Right lung (tissue), 10 donors: ENCODE measurements at places on chromosomes 7 and 10. TPM values are rescaled to one million over a fixed set of nuclear protein-coding genes. Genes with fewer than 3 reads are reported as not detected.
A peak's percentile ranks its signal among the peaks of the same experiment; 100 is the strongest.

FAM149B1 gene
- polyA plus RNA-seq, result 53.0 TPM

FANK1 gene
- 9.2 TPM for polyA plus RNA-seq

TMEM229A gene
- 1.0 TPM for polyA plus RNA-seq

MBL2 gene
- 0.07 TPM for polyA plus RNA-seq

HERPUD2 gene
- 32.2 TPM for polyA plus RNA-seq

CCDC172 gene
- polyA plus RNA-seq, result not detected

SH2D4B gene
- polyA plus RNA-seq, result 0.22 TPM

ING3 gene
- polyA plus RNA-seq, result 36.8 TPM

SPDYE16 gene
- polyA plus RNA-seq, result 3.1 TPM

ATRNL1 gene
- polyA plus RNA-seq, result 5.6 TPM

C10orf90 gene
- 16.3 TPM for polyA plus RNA-seq

OR6V1 gene
- not detected for polyA plus RNA-seq

NUTM2B gene
- 1.4 TPM for polyA plus RNA-seq

C7orf33 gene
- not detected for polyA plus RNA-seq

- no peak for DNase-seq
These were observed 58.3 kb upstream of the DOCK1 start for GRCh38 chr10:126846959-126847358.

DNA sequence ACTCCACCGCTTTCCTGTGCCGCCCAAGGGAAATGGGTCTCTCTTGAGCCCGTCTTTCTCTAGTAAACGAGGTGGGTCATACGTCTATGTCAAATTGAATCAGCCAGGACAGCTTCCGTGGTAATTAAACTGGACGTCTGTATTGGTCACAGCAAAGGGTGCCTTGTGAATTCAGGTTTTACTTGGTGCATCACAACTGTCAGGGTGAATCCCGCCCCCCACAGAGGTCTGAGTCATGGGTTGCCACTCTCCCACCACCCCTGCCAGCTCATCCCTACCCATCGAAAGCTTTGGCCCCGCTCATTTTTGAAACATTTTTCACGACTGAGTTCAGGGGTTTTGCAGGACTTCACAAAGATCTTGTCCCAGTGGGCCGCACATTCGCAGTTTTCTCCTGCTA is 8.0 kb upstream of the SP8 start:
- DNase-seq, result no peak

DNA sequence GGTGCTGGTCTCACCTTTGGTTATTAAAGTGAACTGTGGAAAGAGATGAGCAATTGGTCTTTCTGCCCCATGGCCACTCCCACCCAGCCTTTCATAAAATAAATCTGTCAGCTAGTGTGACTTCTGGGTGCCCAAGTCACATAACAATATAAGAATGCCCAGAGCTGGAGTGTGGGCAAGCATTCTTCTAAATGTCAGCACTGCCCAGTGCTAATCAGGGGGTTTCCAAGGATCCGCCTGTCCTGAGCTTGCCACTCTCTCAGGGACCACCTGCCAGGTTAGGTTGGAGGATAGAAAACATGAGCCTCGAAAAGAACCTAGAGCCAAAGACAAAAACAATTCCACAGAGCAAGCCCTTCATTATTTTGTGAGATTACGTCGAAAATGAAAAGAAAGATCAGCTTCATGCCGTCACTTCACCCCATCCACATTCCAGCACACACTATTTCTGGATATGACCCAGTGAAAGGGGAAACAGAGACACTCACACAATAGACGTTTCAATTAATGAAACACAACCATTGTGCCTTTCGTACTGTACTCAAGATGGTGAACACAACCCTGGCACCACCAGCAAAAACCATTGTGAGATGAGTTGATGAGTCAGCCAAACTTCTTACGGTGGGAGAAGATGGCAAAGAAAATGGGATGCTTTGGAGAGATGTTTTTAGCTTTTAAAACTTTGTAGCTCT is 30.8 kb downstream of the SCRN1 start:
- no peak for DNase-seq

- no peak for DNase-seq
These were observed 424.0 kb downstream of the EXOC4 start for GRCh38 chr7:133676805-133677370.

DNA sequence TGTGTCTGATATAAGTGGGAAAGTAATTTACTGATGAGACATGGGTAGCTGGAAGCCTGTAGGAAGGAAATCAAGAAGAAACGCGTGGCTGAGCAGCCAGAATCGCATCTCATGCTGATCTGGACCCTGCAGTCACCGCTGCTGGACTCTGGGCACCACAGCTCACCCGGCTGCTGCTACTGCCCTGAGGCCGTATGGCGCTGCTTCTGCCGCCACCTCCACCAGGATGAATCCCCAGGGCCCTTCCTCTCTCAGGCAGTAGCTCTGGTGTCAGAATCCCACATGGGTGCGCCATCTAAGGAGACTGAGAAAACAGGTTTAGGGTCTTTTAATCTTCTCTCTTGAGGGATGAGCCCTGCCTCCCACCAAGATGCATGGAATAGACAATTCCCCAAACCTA is 70.3 kb upstream of the AGK start:
- no peak for DNase-seq

DNA sequence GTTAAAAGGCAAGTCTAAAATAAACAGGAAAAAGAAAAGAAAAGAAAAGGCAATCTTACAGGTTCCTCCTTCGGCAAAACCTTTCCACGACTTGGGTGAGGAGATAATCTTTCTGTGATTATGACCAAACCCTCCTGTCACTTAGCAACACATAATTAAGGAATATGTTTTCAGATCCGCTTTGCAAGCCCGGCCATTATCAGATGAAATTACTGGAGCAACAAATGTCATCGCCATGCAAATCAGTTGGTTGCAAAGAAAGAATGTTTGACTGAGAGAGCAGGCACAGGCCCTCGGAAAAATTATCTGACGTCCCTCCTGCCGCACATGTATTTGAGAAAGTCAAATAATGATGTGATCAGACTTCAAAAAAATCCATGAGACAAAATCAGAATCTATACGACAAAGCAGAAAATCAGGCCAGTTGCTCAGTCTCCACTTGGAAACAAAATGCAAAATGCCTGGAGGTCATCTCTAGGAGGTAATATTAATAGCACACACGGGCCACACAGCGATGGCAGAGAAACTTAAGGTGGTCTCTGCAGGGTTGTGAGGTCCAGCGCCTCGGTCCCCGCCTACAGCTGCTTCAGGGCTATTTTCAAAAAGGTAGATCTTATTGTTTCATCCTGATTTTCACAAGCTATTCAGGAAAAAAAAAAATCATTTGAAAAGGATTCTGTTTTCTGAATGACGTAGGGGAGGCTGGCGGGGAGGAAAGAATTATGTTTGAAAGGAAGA is 82.7 kb downstream of the ZRANB1 start:
- DNase-seq, result no peak

DNA sequence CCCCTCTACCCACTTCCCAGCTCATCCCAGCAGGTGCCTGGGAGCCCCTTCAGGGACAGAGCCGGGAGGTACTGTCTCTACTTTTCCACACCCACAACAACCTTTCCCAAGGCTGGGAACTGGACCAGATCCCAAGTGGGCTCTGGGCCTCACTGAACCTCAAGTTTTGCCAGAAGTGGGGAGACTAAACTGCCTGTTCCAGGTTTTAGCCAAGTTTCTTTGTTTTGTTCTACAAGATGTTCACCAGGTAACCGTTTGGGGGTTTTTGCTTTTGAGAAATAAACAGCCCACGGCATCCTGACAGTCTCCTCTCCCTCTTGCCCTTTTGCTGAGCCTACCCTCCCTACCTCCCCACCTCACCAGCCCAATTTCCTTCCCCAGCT is 10.6 kb upstream of the EMX2 start:
- no peak for DNase-seq

- no peak for DNase-seq
These were observed 617.5 kb downstream of the SDK1 start for GRCh38 chr7:3918576-3918975.

DNA sequence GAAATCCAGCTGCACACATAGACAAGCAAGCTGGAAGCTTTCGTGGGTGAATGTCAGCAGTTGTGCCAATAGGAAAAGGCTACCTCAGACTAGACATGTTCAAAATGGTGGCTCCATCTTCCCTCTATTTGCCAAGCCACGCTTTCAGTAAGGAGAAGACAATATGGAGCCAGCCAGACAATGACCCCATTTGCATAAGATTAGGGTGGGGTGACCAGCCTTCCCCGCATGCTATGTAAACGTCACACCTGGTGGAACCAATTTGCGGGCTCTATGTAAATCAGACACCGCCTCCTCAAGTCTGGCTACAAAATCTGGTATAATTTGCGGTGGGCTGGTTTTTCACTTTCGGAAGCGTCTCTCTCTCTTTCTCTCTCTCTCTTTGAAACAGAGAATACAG is 297.4 kb upstream of the PCDH15 start:
- no peak for DNase-seq

DNA sequence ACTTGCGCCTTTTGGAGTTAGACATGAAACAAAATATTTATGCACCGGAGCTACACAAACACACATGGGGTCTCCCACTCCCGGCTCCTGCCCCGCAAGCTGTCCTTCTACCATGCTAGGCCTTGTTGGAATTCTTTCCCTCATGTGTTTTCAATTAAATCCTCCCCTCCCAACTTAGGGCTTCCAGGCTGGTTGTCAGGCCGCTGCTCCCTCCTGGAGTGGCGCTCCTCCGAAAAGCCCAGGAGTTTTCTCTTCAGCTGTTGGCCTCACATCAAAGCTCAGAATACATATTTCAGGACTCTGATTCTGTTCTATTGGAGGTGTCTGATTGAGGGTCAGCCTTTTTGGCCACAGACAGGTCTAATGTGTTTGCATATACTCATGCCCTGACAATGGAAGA is 113.3 kb downstream of the FANK1 start:
- no peak for DNase-seq

- no peak for DNase-seq
These were observed 19.3 kb downstream of the PPP1R3C start for GRCh38 chr10:91613411-91614187.

GRCh38 chr10:71233482-71233892 is 21.1 kb downstream of the UNC5B start:
- DNase-seq, result no peak

DNA sequence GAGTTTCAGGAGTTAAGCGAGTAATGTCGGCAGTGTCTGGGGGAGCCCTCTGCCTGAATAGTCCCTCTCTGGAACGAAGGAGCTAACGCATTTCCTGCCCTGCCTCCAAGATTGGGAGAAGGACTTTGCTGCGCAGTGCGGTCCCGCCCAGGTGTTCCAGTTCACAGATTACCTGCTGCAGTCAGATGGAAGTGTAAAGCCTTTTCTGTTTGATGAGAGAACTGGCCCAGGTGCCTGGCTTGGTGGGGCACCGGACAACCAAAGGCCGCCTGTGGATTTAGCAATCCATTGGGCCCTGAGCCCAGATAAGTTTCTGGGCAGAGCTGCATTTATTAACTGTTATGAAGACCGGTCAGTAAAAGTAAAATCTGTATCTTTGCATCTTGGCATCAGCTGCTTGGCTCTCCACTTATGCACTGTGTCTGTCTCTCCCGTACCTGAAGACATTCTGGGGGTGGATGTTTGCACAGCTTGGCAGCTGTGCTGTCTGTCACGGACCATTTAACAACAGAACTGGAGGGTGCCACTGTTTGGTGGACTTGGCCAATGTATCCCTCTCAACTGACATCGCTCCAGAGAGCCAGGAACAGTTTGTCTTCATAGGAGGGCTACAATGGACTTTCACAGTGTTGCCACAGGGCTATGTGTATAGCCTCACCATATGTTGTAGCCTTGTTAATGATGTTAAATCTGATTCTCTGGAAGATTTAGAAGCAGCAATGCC is 654.7 kb upstream of the ZWINT start:
- DNase-seq, result no peak

- no peak for DNase-seq
These were observed 175.5 kb upstream of the PLXDC2 start for GRCh38 chr10:19640566-19641263.

- no peak for DNase-seq
These were observed 32.7 kb upstream of the LOXL4 start for GRCh38 chr10:98300526-98301229.

DNA sequence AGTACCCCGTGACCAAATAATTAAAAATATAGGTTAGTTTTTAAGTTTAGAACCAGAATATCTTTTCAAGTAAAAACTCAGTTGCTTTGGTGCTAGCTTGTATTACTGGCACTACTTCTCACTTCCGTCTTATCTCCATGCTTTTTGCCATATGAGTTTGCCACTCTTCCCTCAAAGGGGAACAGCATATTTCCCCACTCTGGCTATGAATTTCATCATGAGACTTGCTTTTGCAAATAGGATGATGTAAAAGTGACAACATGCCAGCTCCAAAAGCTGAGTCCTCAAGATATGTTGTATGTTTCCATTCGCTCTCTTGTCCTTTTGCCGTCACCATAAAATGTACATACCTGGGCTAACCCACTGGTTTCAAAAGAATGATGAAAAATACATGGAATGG is 178.1 kb upstream of the SEMA3A start:
- DNase-seq, result no peak

- DNase-seq, result no peak
These were observed 47.6 kb downstream of the UNC5B start for GRCh38 chr10:71259815-71260501.

DNA sequence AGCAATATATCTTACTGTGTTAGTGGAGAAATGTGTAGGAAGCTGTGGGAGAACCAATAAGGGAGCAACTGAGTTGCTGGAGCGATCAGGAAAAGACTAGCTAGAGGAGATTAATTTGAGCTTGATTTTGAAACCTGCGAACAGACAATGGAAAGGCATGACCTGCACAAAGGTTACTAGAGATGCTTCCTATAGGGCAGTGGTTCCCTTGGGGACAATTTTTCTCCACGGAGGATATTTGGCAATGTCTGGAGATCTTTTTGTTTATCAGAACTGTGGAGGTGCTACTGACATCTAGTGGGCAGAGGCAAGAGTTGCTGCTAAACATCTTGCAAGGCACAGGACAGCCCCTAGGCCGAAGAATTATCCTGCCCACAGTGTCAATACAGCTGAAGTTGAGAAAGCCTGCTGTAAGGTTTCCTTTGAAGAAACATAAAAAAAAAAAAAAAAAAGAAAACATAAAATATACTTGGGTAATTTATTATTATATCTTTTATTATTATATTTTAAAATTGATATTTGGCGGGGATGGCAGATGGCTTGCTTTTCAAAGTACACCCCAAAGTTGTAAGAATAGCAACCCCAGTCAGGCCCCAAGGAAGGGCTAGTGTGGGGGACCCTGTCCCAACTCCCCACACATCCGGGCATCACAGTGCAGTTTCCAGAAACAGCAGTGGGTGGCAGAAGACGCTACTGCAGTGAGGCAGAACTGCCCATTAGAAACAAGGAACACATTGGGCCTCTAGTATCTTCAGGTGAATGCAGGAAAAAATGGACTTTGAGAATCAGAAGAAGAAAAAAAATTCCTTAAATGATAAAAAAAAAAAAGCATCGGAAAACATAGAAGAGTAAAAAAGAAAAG is 481.6 kb downstream of the SH2D4B start:
- peak; percentile 30 for DNase-seq

DNA sequence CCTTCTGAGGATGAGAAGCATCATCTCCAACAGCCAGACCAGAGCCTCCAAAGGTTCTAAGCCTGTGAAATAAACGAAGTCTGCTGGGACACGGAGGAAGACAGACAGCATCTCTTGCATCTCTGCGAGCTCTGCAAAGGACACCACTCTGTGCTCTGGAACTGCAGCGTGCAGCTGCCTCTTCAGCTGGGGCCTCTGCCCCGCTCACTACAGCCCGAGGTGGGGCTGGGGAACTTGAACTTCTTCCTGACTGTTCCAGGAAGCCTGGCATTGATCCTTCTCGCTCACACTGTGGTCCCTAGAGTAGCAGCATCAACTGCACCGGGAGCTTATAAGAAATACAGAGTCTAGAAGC is 163.3 kb downstream of the USP6NL start:
- no peak for DNase-seq

- peak; percentile 2 for DNase-seq
These were observed 115.5 kb downstream of the PHTF2 start for GRCh38 chr7:77913977-77914607.

- no peak for DNase-seq
These were observed 503.8 kb downstream of the INHBA start for GRCh38 chr7:41199136-41199535.
